ENCODE measurements at places on chromosomes 6 and 20.

DNA sequence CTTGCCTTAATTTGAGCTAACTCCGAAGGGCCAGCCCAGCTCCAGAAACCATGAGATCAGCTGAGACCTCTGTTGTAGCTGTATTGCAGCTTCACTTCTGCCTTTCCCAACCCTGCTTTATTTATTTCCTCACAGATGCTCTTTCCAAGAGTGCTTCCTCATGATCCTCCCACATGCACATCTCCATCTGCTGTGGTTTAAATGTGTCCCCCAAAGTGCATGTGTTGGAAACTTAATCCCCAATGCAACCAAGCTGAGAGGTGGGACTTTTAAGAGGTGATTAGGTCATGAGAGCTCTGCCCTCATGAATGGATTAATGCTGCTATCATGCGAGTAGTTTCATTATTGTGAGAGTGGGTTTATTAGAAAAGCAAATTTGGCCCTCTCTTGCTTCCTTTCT is 164.4 kb upstream of the TAB2 start:
- no peak for DNase-seq

DNA sequence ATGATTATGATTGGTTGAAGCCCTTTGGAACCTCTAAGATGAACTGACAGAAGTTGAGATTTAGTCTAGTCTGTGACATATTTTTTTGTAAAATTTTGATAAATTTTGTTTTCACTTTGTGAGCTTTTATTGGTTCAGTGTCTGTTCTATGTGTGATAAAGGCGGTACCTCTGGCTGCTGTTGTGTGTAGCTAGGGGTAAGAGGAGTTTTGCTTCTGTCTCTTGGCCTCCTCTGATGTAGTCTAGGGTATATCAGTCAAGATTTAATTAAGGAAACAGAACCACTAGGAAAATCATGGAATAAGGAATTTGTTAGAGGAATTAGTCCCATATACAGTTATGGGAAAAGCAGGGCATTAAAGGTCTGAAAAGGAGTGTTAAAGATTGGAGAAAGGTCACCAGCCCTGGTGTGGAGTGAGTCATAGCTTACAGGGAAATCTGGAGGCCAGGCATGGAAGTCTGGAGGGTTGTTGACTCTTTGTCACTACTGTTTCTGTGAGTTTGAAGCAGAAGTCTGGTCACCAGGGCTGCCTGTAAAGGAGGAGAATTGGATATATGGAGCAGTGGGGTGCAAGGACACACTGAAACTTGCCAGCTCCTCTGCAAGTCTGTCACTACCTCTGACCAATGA is 28.5 kb downstream of the CDC5L start:
- peak; percentile 42 for DNase-seq

DNA sequence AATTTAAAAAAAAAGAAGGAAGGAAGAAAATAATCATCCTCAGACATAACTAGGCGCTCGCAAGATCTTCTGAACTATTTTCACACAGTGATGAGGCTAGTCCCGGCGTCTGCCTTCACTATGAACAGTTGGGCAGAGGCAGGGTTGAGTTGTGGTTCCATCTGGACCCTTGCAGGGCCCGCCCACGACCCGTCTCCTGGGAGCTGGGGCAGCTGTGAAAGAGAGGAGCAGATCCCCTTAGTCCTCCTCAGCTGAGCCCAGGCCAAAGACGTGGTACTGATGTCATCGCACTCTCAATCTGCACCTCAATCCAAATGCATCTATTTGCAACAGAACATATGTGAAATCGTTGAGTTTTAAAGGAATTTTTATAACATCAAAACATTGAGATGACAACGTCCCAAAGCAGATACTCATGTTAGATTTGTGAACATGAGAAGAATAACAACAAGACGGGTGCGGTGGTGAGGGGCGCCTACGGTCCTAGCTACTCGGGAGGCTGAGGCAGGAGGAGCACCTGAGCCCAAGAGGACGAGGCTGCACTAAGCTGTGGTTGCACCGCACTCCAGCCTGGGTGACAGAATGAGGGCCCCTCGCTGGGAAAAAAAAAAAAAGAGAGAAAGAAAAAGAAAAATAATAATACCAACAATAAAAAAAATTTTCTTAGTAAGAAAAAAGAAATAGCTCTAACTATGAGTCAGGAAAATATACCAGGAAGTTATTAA is 15.3 kb downstream of the TCFL5 start:
- peak; percentile 26 for DNase-seq

GRCh38 chr6:69792292-69792691 is 4.5 kb downstream of the LMBRD1 start:
- no peak for DNase-seq

- DNase-seq = no peak
Measured at GRCh38 chr20:20102716-20103258, 50.5 kb downstream of the CFAP61 start.

All from PC-9 (cell line).